ENCODE measurements at places on chromosomes 12 and 14.

DNA sequence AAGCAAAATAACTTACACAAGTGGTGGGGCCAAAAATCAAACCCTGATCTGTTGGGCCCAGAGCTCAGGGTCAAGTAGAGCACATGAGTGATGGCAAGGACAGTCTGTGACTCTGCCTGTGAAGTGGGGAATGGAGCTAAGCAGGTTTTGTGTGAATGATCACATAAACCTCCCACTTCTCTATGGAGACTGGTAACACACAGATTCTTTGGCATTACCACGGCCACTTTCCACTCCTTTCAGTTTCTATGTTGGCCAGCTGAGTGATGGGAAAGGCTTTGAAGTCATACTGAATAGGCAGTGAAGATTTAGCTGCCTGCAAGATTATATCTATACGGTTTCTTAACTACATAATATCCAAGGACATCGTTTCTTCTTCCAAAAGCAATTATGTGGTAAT, 97.9 kb downstream of the ARMH4 start:
- no peak for DNase-seq

DNA sequence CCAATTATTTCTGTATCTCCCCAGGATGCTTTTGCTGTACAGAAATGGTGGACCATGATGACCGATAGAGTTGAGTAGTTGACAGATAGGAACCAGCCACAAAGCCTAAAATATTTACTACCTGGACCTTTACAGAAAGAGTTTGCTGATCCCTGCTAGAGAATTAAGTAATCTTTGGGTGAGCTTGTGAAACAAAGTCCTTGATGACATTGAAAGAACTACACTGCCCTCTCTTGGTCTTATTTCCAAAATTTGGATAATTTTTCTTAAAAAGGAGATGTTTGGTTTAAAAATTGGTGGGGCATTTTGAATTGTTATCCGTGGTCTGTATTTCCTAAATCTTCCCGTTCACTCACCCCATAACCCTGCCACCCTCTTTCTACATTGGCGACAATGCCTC, 13.7 kb upstream of the TCTN1 start:
- no peak for DNase-seq

- peak; percentile 51 for DNase-seq
Measured at GRCh38 chr12:18139989-18140596, 50.1 kb upstream of the RERGL start.

GRCh38 chr14:101707068-101707842, 54.3 kb upstream of the PPP2R5C start:
- DNase-seq: peak; percentile 83

DNA sequence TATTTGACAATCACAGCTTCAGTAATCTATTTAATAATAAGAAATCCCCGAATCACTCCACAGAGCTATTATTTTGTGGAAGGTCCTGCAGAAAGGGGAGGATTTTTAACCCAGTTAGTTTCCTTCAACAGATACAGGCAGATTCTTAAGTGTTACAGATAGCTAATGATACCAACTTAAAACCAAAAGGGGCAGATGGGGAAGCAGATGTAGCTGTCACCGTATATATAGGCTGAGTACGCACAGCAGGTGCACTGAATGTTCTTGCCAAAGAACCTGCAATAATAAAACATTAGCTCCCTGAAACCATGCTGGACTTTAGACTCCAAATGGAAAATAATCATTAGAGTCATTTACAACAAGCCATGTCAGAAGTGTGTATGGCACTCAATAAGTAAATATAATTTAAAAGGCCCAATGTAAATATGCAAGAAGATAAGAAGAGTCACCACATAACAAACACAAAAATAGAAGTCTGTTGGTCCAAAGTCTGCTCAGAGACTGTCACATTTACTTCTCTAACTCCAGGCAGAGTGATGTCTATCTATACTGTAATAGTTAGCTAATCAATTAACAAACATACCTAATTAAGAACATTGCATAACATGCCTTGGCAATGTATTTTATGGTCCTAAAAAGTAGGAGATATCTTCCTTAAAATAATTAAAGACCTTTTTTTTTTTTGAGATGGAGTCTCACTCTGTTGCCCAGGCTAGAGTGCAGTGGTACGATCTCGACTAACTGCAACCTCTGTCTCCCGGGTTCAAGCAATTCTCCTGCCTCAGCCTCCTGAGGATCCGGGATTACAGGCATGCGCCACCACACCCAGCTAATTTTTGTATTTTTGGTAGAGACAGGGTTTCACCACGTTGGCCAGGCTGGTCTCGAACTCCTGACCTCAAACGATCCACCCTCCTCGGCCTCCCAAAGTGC, 78.8 kb downstream of the SEC23A start:
- peak; percentile 62 for DNase-seq

- DNase-seq: no peak
Measured at GRCh38 chr12:69442894-69443293, 27.3 kb upstream of the FRS2 start.

DNA sequence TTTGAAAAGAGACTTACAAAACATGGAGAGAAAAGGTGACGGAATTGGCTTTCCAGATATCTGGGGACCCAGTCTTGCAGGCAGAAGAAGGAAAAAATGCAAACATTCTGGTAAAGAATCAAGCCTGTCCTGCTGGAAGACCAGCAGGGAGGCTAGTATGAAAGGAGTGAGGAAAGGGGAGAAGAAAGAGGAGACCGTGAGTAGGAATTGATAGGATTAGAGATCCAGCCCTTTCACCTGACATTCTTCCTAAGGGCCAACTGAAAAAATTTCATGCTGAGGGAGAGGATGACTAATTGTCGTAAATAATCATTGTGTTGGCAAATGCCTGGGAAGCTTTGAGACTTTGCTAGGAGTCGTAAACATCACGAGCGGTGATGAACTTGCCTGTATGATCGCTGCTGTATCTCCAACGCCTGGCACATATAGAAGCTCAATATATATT, 12.1 kb downstream of the BHLHE41 start:
- no peak for DNase-seq

GRCh38 chr12:120072472-120073249, 43.9 kb downstream of the RAB35 start:
- no peak for DNase-seq

- DNase-seq: no peak
Measured at GRCh38 chr14:90548455-90548854, 151.6 kb downstream of the CALM1 start.
